Gastrocnemius medialis (tissue), 4 donors: ENCODE measurements at places on chromosomes 3 and 15.

GRCh38 chr15:90230071-90230494 lies 3.7 kb downstream of the CIB1 start:
- peak; percentile 74 for DNase-seq

- DNase-seq: no peak
Measured at GRCh38 chr3:190709351-190709773, 153.1 kb downstream of the GMNC start.

GRCh38 chr3:73563896-73564582 lies 60.7 kb downstream of the PDZRN3 start:
- no peak for DNase-seq

- no peak for DNase-seq
Measured at GRCh38 chr3:31561891-31562290, 29.2 kb downstream of the STT3B start.

DNA sequence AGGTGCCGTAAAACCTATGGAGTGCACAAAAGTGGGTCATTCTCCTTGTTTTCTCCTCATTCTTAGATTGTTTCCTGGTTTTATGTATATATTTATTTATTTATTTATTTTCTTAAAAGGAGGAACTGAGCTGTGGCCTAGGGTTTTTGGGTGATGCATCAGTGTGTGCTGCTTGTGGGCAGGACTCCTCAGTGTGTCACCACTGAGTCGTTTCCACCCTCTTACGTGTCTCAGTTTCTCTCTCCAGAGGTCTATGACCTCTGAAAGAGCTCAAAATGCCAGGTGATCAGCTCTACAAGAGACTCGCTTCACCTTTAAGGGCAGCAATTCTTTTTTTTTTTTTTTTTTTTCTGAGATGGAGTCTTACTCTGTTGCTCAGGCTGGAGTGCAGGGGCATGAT lies 72.9 kb downstream of the CD200 start:
- DNase-seq: no peak

GRCh38 chr15:75454471-75455378 lies 3.2 kb upstream of the SIN3A start:
- no peak for DNase-seq

GRCh38 chr3:183988216-183988790 lies 29.4 kb downstream of the ABCC5 start:
- DNase-seq: peak; percentile 45

DNA sequence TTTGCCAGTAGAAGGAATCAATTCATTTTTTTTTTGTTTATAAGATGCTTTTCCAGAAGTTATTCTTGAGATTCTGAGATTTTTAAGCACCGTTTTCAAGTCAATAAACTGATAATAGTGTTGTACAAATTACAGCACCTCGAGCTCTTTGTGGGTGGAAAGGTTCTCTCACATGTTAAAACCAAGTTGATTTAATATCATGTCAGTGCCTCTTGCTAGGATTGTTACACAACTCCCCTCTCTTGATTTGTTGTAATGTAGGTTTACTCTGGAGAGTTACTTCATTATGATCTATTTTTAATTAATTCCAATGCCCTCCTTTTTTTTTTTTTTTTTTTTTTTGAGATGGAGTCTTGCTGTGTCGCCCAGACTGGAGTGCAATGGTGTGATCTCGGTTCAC lies 25.8 kb upstream of the UBXN7 start:
- no peak for DNase-seq

- no peak for DNase-seq
Measured at GRCh38 chr3:16916840-16917239, 32.1 kb downstream of the PLCL2 start.

DNA sequence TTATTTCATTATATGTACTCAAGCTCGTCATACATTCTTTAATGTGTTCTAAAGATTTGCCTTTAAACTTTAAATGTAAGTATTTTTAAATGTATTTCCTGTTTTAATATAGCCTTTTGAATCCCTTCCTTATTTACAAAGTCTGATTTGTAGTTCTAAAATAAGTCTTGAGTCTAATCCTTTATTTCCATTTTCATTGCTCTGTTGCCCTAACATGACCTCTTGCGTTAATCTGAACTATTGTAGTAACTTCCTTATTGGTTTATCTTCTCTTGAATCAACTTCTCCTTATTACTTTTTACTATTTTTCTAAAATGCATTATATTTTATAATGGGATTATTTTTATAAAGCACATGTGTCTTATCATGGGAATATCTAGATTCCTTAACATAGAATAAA lies 24.0 kb downstream of the KNL1 start:
- no peak for DNase-seq

GRCh38 chr3:103672346-103672745 lies 1237.5 kb downstream of the ZPLD1 start:
- no peak for DNase-seq

DNA sequence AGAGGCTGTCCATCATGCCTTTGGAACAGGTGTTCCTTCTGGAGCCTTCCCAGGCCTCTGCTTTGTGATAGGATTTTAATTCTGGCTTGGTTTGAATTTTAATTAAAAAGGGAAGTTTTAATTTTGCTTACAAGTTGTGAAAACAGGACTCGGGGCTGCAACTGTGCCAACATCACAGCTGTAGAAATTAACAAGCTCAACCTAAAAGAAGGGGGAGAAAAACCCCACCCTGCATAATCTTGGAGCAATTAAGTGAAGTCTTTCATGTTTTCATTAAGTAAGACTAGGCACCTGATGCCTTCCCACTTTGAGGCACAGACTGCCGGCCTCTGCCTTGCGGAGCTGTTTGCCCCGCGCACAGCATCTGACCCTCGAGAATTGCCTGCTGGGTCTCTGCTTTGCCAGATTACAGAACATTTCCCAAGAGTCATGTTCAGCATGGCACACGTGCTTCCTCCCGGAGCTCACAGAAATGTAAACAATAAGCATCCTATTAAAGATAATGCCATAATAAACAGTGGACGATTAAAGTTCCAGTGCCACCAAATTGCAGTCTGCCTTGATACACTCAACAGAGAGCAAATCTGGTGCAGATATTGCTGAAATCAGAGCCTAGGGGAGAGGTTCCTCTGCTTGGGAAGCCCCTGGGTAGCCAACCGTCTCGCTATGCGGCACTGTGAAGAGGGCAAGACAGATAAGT lies 364.2 kb downstream of the LRTM1 start:
- no peak for DNase-seq

DNA sequence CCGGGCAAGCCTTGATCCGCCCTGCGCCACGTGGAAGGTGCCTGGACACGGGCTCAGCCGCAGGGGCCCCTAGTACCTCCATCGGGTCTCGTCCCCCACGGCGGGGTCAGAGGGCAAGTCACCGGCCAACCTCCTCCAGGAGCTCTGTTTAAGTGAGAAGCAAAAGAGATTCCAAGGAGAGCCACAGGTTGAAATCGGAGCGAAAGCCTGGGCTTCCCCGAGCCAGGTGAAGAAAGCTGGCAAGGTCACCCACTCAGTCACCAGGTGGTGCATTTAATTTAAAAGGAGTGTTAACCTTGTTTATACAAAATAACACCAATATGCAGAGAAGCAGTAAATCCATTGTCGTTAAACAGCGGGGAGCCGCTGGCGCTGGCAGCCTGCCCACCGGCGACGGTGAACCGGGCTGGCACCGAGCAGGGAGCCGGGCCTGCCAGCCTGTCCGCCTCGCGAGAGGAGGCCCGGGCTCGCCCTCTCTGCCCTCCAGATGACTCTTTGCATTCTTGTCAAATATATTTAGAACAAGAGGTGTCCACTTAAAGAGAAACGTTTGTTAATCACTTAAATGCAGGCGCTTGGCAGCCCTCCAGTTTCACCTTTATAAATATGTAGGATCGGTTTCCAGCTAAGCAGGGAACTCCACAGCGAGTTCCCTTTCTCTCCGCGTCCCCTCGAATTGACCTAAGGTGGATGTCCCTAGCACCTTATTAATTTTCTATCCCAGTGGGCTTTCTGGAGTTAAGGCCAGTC lies 277.3 kb upstream of the NR2F2 start:
- DNase-seq: peak; percentile 75

- DNase-seq: no peak
Measured at GRCh38 chr3:146598535-146598934, 6.6 kb downstream of the PLSCR5 start.

DNA sequence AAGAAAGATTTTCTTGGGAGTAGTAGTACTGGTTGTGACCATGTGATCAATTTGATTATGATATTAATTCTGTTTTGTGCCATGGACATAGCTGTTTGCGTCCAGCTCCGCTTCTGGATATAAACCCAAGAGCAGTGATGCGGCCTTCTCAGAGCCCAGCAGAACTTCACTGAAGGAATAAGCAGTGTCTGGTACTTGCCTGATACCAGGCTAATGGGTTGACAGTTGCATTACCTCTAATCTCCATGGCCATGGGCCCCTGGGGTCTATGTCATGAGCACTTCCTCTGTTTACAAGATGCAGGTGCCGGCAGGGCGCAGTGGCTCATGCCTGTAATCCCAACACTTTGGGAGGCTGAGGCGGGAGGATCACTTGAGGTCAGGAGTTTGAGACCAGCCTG lies 36.3 kb upstream of the RAB6B start:
- DNase-seq: no peak

GRCh38 chr15:77370580-77370979 lies 49.3 kb downstream of the PEAK1 start:
- DNase-seq: no peak

GRCh38 chr3:119069725-119070124 lies 35.1 kb upstream of the IGSF11 start:
- no peak for DNase-seq

DNA sequence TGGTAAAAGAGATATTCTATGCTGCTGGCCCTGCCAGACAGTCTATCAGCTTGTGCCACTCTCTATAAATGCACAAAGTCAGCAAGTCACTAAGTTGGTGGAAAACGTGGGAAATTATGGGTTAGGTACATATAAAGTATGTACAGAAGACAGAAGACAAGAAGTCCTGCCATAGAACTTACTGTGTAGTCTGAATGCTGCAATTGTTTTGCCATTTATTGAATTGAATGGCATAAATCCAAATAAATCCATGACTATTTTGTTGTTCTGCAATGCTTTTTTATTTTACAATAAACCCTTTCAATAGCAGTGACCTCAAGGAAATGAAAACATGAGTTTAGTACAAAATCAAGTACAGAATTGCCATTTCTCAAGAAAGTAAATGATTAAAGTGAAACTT lies 34.1 kb upstream of the TM4SF1 start:
- DNase-seq: no peak

GRCh38 chr3:59191651-59192050 lies 141.8 kb upstream of the CFAP20DC start:
- no peak for DNase-seq

- no peak for DNase-seq
Measured at GRCh38 chr3:104673981-104674380, 692.7 kb upstream of the ALCAM start.

DNA sequence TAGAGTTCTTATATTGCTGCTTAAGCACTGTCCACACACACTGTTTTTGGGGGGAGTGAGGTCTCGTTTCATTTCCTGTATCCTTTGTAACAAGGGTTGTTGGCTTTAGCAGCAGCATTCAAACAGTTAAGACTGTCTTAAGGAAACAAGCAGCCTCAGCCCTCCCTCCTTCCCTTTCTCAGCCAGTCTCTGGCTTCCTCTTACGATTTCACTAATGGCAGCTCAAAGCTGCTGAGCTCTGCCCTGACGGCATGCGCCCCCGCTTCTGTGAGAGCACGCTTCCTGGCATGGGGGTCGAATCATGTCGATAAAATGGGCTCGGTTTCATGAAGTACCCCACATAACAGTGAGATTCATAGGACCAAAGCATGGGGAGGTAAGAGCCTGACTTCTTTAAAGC lies 105.0 kb downstream of the KLHL25 start:
- no peak for DNase-seq

DNA sequence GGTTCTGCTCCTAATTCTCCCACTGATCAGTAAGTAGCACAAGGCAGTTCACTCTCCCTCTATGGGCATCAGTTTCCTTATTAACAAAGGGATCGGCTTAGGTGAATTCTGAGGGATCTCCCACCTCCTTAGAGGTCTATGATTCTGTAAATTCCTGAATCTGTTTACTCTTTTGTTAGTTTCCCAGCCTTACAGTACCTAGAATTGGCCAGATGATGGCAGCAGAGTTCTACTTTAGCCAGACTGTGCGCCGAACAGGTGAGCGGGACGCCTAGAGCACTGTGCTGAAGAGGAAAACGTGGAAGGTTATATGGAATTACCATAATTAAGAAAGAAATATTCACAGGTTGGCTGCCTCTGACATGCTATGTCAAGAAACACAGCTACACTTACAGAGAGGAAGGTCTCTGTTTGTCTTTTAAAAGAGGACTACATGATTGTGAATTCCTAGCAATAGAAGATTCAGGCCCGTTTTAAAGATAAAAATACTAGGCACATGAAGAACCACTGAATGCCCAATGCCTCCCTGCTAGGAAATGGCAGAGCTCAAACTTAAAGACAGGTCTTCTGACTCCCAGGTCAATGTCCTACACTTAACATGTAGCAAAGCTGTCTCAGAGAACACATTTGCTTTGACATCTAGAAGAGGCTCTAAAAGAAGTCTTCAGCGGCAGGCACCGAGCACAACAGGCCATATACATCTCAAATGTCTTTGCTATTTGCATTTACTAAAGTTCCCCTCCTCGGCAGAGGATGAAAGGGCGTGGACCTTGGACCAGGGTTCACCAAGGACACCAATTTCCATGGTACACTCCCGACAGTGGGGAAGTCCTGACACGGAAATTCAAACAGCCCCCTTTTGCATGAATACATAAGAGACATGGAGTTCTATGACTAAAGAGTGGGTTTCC lies 259.9 kb downstream of the FGF12 start:
- peak; percentile 11 for DNase-seq

- no peak for DNase-seq
Measured at GRCh38 chr15:51621936-51622603, 501 bp downstream of the DMXL2 start.

DNA sequence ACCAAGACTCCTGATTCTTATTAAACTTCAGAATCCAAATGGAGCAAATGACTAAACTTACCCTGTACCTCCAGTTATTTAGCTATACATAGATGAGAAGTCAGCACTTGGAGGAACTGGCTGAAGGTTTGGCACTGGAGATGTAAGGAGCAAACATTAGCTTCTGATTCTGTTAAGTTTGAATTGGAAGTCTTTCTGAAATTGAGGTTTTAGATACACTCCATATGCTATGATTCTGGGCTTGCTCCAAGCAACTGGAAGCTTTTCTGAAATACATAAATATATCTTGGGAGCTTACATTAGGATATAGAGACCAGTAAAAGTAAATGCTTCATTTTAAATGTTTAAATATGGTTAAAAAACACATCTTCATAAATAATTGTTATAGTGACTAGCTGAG lies 333.7 kb downstream of the EPHA3 start:
- no peak for DNase-seq

- DNase-seq: no peak
Measured at GRCh38 chr3:6512172-6512800, 348.6 kb upstream of the GRM7 start.

DNA sequence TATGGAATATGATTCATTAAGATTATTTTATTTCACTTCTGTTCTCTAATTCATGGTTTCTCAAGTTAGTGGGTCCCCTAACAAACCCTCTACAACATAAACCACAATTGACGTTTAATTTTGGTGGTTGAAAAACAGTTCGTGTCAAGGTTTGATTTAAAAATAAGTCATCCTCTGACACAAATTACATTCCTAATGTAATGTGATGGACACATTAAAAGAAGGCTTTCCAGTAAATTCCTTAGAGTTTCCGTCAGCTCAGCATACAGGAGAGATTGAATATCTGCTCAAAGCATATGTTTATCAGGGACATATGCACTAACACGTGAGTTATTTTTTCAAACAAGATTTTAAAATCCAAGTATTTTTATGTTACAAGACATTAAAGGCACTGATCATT lies 626.5 kb upstream of the ADAMTS9 start:
- DNase-seq: no peak
